ENCODE measurements at places on chromosomes 3 and 15.

- peak; percentile 58 for DNase-seq
Observed at GRCh38 chr3:130658678-130659077, 88.0 kb downstream of the PIK3R4 start.

DNA sequence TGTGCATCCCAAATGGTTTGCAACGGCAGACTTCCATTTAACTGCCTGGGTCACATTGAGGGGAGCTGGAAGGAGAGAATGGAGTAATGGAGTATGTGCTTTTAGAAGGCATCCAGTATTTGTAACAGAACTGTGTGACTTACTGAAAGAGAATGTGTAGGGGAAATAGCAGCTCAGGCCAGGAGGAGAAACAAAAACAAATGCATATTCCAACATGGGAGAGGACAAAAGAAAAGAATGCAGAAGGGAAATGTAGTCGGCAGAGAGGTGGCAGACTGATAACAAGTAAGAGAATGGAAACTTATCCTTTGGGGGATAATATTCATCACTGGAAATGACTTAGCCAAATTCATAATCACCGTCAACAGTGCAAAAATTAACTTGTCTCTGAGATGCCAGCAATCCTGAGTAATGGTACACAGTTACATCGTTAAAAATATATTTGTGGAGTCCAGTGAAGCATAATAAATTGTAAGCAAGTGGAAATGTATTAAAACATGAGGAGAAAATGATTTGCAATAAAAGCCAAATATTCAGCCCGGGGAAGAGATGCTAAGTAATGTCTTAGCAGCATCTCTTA is 294.9 kb upstream of the SGO1 start:
- no peak for DNase-seq

DNA sequence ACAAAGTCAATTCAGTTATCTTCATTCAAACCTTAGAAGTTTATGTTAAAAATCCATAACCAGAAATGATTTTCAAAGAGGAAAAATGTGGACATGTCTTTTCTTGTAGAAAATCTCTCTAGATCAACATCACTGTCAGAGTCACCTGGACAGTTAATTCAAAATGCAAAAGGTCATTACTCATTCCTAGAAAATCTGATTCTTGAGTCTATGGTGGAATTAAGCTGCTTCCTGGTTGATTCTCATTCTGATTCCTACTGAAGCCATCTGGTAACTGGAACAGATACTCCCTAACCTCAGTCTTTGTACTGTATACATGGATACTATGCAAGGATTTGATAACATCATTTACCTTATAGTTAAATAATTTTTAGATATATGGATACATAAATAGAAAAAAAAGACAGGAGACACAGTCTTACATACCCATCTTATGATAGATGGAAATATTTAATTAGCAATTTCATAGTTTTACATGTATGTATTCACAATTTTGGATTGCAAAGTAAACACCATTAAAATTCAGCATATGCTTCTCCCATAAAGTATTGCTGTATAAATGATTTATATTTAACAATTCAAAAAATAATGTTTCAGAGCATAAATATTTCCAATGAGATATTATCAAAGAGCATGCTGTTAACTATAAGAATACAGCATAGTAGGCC is 693.2 kb upstream of the CCDC54 start:
- no peak for DNase-seq

GRCh38 chr15:27028858-27029477 is 58.0 kb downstream of the GABRG3 start:
- no peak for DNase-seq

DNA sequence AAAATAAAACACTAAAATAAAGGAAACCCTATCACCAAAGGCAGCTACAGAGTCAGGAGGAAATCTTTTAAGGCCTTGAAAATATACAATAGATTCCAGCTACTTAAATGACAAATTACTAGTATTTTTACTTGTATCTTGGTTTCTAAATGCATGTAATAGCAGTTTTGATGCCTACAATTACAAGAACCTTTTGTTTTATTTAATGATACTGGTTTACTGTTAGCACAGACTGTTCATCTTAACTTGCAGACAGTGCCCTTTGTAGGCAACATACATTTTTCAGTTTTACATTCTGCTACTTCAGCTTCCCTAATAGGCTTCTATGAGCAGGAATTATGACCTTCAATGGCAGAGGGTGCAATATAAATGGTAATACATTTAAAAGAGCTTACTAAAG is 54.1 kb downstream of the ZNF280D start:
- DNase-seq = no peak

DNA sequence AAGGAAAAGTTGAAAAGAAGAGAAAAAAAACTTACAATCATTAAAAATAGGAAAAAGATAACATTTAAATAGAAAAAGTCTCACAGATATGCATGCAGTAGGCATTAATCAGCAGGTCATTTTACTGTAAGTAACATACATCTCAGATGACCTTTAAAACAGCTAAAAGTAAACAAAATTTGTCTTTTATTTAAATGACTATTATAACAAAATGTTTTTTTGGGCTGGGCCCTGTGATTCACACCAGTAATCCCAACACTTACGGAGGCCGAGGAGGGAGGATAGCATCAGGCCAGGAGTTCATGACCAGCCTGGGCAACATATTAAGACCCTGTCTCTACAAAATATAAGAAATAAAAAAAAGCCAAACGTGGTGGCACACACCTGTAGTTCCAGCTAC is 14.7 kb downstream of the IQGAP1 start:
- no peak for DNase-seq

DNA sequence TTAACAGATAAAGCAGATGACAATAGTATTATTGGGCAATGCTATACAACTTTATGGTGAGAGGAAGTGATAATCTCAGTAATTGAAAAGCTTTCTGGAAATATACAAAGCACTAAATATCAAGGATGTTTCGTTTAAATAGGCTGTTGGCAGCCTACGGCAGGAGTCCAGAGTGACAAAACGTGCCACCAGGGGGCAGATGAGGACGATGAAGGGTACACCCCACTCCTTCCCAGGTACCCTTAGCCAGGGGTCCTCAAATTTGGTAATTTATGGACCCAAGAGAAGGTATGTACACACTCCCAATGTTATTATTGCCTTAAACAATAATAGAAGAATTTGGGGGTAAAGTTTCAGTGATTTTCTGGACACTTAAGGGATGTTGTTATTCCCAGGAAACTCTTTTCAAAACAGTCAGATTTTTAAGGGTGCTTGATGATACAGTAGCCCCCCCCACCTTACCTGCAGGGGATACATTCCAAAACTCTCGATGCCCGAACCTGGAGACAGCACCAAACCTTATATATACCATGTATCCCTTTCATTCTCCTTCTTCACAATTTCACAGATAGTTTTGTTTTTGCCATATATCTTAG is 1.4 kb upstream of the MAGEL2 start:
- DNase-seq = peak; percentile 64

Data from BE2C (cell line).